ENCODE measurements at places on chromosomes 6 and 20.

DNA sequence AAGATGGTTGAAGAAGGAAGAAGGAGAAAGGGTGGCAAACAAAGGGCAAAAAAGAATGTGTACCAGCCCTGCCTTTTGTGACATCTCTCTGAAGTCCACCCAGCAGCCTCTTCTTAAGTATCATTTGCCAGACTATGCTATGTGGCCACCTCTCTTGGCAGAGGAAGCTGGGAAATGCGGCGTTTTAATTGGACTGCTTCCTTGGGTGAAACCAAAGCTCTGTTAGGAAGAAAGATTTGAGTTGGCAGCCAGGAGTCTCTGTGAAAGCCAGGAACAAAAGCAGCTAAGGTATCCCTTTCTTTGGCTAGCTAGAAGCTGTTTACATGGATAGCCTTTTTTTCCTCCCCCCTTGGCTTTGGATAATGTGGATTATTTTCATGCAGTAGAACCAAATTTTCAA, 67.5 kb upstream of the GTSF1L start:
- no peak for DNase-seq

GRCh38 chr6:170445487-170445886, 107.6 kb downstream of the PSMB1 start:
- no peak for DNase-seq

DNA sequence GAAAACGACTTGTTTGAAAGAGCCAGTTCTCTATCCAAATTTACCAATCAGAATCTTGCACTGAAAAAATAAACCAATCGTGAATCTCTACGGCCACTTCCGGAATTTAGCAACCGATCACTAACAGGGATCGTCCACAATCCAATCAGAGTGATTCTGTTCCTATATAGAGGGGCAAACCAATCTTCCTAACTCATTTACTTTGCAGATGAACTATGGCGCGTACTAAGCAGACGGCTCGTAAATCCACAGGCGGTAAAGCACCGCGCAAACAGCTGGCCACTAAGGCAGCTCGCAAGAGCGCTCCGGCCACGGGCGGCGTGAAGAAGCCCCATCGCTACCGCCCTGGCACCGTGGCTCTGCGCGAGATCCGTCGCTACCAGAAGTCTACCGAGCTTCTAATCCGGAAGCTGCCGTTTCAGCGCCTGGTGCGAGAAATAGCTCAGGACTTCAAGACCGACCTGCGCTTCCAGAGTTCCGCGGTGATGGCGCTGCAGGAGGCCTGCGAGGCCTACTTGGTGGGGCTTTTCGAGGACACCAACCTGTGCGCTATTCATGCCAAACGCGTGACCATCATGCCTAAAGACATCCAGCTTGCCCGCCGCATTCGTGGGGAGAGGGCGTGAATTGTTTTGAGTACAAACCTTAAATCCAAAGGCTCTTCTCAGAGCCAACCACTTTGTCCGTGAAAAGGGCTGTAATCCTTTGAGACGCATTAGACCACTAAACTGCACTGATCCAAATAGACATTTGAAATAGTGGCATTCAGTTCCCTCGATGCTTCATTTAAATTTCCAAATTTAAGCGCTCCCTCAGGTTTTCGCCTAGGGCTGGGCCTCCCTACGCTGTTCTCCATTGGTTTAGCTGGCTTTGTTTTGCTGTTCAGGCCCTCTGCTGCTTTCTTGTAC, 138.0 kb downstream of the HFE start:
- no peak for DNase-seq

GRCh38 chr6:191487-192312, 100.6 kb upstream of the DUSP22 start:
- DNase-seq: no peak

DNA sequence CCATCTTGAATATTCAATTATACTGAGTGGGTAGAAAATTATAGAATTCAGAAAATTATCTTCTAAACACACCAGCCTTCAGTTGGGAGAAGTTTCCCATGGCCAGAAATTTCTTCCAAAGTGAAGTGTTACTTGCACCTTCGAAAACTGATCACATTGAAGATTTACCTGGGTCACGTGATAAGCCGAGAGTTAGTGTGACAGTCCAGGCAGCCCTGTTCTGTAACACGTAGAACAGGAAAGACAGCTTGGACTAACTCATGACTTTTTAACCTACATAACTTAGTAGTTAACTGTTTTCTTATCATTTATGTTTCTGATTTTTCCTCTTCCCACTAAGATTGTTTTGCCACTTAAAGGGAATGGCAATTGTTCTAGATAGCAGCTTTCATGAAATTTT, 118.3 kb upstream of the MTHFD1L start:
- DNase-seq: no peak

DNA sequence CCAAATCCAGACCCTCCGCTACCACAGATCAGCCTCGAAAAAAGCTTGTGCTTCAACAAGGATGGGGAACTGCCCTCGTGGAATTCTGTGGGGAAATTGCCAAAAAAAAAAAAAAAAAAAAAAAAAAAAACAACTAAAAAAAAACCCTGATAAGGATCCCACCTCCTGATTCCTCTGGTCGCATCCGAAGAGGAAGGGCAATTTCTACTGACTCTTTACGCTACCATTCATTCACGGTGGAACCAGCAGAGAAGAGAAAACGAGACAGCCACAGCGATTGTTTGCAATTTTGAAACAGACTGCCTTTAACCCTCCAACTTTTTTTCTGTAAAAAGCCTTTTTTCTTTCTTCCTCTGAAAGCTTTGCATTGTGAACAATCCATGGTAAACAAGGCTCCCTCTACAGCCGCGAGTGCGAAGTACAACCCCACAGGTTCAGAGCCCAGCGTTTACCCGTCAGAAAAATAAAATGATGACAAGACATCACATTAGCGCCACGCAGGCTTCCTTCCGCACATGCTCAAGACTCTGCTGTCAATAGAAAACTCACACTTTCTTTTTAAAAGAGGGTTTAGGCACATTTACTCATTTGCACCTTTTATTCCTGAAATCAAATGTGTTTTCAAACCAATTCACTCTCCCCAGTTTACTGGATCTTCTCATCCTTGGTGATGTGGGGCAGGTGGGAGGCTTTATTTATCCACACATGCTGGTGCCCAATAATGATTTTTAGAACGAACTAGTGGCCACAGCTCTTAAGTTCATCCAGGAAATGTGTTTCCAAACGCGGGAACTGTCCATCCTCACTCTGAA, 100.0 kb downstream of the NOL4L start:
- peak; percentile 67 for DNase-seq

DNA sequence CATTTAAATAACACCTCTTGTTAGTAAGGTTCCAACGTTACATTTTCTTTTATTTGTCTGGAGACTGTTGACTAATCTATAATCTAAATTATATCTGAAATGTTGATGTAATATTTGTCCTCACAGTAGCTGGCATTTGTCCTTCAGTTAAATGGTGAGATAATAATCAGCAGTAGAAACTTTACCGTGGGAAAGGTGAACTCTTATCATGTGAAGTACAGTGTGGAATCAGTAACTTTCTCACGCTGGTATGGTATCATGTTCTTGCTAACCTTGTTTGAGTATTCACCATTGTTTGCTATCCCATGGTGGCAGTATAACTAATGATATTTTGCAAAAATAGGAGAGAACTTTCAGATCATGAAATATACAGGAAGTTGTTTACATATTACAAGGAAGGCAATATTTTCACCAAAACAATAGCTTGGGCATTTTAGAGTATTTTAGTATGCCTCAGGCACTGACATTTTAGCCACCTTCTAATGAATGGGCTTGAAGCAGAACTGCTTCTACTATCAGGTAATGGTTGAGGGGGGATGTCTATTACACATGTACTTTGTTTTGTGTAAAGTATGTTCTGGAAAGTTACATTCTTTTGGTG, 4.8 kb downstream of the GMNN start:
- no peak for DNase-seq

DNA sequence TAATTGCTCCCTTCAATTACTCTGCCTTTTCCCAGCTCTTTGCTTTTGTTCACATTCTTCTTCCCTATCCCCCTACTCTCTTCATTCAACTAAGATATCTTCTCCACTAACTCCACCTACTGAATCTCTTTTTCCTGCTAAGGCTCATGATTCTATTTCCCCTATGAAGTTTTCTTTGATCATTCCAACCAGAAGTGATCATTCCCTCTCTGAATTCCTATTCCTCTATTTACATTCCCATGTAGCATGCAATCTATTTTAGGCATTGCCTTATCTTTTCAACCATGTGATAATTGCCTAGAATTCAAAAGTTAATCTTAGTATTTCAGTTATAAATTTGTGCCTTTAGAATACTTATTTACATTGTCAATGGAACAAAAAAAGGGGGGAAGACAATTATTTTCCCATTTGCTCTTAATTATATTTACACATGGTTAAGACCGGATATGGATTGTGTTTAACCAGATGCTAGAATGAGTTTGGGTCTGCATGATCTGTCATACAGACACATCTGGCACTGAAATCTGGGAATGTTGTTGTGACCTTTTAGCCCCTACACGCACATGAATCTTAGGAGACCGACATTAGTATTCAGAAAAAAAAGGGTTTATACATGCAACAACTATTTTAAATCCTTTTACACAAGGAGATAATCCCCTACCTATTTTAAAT, 20.8 kb downstream of the MOXD1 start:
- no peak for DNase-seq

DNA sequence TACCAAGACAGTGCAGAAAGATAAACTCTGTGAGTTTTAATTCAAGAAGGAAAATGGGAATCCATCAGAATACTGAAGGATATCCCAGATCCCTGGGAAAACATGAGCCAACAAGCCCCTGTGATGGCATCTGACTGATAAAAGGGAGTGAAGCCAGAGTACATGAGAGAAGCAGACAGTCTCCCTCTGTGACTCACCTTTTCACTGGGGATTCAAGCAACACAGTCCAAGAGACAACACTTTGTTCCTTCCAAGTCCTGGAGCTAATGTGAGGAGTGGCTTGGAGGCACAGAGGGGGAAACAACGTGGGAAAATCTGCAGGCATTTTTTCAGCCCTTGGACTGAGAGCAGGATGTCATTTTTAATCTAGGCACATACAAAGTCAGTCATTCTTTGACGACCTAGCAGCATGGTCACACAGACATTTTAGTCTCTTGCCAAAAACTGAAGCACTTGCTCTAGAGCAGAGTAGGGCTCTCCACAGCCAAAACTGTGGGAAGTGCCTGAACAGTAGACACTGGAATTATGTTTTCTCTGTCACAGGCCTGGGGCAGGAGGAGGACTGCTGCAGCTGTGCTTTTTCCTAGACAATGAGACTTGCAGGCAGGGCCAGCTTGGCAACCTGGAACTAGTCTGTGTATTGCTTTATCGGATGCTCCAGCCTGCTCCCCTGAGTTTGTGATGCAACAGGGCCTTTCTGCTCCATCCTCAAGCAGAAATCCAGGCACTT, 465.0 kb upstream of the GJE1 start:
- no peak for DNase-seq

GRCh38 chr6:89842228-89842627, 12.5 kb downstream of the CASP8AP2 start:
- DNase-seq: no peak

DNA sequence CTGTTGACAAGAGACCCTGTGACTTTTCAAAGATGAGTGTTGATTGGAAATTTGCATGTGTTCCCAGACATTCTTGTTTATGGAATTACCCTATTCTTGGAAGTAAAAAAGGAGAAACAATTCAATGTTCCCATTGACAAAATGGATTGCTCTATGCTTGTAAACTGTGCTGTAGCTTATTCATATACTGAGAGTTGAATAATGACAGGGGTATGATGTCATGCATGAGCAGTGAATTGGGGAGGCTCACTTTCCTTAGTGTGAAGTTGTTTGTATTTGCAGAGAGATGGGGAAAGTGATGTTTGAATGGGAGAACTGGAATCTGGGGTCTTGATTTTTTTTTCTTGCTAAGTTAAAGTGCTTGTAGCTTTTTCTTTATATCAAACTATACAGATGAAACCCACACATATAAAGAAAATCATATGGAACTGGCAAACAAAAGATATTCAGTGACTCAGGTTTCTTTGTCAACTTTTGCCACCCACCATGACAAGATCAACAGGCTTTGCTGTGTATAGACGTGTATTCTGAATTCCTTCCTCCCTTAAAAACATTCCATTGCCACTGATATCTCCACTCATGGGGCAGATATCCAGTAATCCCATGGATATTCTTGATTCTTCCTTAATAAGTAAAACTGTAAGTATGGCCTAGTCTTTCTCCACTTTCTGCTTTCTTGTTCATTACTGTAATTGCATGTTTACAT, 97.8 kb upstream of the JAG1 start:
- DNase-seq: no peak

DNA sequence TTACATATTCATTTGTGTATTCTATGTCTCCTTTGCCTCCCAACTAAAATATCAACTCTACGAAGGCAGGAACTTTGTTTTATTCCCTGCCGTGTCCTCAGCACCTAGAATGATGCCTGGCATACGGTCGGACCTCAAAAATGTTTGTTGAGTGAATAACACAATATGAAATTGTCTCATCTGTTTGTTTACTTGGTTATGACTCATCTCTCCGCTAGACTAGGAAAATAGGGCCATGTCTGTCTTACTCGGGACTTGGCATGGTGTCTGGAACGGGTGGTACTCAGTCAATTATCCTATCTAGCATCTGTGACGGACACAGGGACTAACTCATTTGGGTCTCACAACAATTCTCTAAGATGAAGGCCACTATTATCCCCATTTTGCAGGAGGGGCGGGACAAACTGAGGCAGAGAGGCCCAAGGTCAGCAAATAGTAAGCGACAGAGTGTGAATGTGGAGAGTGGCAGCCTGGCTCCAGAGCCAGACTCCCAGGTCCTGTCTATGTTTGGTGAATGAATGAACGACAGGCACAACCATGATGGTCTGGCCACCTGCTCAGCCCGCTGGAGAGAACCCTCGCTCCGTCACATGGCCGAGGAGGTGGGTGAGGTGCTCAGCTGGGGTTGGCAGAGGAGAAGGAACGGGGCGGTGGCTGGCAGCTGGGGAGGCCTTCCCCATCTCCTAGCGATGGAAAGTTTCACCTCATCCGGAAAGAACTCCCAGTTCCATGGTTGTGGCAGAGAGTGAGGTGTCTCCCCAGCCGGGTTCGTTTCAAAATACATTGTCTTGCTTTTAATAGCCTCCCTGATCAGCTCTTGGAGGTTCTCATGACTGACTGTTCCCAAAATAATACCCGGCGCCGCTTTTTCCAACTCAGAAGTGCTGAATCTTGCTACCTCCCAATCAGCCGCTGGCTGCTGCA, 27.6 kb upstream of the NFATC2 start:
- no peak for DNase-seq

DNA sequence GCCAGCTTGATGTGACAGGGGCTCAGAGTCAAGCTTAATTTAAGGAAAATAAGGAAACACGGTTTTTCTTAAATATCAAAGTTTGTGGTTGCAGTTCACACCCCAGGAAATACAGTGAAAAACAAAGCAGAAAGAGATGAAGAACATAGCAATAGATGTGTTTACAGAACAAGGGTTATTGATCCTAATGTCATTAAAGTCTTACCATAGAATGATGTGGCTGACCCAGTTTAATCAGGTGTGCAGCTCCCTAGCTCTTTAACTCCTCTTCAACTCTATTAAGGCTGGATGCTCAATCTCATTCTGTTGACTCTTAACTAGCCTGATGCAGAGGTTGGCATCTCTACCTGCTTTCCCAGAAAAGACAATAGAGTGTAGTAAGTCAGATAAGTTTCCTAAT, 7.5 kb upstream of the GTF3C6 start:
- DNase-seq: no peak

- peak; percentile 50 for DNase-seq
These were observed 60.4 kb upstream of the KLHL31 start for GRCh38 chr6:53725791-53726575.

- no peak for DNase-seq
These were observed 62.0 kb upstream of the TASP1 start for GRCh38 chr20:13700761-13701160.
